ENCODE measurements at places on chromosomes 1 and 21.

GRCh38 chr1:201739080-201739479, 89.9 kb upstream of the IPO9 start:
- no peak for DNase-seq

DNA sequence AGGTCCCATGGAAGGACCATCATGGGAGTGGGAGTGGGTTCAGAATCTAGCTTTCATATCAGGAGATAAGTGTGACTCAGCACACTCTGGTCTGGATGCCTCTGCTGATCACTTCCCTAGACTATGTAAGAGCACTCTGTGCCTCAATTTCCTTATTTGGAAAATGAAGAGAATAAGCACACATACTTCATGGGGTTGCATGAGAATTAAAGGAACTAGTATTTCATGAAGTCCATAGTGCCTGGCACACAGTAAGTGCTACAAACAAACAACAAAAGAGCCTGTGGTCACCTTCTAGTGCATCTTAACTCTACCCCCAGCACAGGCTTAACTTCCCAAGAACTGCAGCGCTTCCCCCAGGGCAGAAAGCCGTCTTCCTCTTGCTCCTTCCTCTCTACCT, 9.6 kb upstream of the IL20 start:
- no peak for DNase-seq

DNA sequence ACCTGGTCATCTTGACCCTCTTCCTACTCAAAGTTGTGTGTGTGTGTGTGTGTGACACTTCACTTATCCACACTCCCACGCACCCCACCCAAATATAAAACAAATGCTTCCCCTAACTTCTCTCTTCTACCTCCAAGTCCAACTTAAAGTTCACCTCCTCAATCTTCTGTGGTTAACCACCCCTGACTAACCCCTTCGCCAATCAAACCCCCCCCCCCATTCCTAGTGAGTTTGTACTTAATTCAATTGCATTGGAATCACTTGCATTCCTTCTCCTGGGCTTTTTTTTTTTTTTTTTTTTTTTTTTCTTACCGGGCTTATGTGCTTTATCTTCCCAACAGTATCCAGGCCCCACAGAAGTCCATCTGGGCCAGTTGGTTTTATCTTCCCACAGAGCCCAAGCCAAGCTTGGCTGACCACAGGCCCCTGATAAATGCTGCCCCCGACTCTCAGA, 78.4 kb downstream of the CD58 start:
- DNase-seq: peak; percentile 71

DNA sequence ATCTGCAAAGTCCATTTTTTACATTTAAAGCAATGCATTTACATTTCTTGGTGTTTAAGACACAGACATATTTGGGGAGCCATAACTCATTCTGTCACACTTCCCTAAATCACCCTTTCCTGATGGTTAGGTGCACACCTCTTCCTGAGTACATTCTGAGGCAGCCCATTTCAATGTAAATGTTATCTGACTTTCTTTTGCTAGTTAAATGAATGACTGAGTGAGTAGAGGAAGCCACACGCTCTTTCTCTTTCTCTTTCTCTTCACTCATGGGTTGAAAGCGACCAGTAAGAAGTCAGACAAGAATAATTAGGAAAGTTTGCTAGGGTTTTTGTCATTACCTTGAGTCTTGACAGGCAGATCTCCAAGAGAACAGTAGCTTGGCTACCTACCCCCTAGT, 143.1 kb downstream of the S1PR1 start:
- no peak for DNase-seq

DNA sequence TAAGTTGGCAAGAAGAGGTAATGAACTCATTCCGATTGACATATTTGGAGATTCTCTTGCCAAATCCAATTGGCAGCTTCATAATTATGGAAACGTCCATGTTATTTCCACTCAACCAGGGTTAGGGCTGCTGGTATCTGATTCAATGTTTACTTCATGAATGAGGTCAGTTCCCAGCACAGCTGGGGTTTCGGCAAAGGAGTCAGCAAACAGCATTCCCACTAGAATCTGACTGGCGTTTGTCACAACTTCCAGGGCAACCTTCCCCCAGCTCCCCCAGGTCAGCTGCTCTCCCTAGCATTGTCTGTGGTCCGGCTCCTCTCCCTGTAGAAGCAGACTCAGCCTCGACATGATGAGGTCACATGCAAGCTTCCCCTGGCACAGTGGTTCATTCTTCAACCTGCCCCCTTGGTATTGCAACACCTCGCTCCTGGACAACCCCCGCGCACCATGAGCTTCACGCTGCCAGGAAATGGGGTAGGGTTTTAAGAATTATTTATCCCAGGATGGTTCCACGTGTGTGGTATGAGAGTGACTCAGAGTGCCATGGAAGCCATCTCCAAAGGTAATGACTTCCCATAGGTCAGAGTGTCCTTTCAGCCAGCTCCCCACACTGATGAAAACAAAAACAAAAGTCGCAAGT, 100.7 kb upstream of the SLC25A33 start:
- peak; percentile 50 for DNase-seq

GRCh38 chr21:27564684-27565301, 597.9 kb upstream of the ADAMTS5 start:
- DNase-seq: peak; percentile 66

- DNase-seq: no peak
Measured at GRCh38 chr1:219446288-219446687, 166.6 kb downstream of the ZC3H11B start.

Measured in SW480 (cell line).